ENCODE measurements at places on chromosomes 16 and 17.

DNA sequence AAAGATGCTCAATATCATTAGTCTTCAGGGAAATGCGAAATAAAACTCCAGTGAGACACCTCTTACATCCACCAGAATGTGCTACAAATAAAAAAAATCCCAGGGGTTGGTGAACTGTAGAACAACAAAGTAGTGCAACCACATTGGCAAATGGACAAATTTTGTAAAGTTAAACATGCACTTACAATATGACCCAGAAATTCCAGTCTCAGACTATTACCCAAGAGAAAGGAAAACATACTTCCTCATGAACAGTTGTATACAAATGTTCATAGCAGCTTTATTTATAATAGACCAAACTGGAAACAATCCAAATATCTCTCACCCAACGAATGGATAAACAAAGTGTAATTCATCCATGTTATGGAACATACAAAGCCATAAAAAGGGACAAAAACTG is 239.5 kb downstream of the ABCC12 start:
- no peak for ATAC-seq

GRCh38 chr17:62565817-62566216 is 61.7 kb upstream of the MRC2 start:
- ATAC-seq: peak; percentile 89

GRCh38 chr16:59249011-59249410 is 514.9 kb upstream of the GOT2 start:
- ATAC-seq: no peak

DNA sequence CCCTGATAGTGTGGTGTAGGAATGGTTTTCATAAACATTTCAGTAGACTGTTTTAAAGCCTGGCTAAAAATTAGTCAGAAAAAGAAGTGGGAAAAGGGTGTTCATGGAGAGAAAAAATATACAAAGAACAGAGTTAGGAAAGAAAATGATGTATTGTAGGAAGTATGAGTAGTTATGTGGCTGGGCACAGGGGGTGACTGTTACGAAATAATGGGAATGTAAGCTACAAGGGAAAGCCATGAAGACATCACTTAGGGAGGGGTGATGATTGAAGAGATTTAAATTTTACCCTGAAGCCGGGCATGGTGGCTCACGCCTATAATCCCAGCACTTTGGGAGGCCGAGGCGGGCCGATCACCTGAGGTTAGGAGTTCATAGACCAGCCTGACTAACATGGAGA is 55.3 kb downstream of the NUP88 start:
- no peak for ATAC-seq

DNA sequence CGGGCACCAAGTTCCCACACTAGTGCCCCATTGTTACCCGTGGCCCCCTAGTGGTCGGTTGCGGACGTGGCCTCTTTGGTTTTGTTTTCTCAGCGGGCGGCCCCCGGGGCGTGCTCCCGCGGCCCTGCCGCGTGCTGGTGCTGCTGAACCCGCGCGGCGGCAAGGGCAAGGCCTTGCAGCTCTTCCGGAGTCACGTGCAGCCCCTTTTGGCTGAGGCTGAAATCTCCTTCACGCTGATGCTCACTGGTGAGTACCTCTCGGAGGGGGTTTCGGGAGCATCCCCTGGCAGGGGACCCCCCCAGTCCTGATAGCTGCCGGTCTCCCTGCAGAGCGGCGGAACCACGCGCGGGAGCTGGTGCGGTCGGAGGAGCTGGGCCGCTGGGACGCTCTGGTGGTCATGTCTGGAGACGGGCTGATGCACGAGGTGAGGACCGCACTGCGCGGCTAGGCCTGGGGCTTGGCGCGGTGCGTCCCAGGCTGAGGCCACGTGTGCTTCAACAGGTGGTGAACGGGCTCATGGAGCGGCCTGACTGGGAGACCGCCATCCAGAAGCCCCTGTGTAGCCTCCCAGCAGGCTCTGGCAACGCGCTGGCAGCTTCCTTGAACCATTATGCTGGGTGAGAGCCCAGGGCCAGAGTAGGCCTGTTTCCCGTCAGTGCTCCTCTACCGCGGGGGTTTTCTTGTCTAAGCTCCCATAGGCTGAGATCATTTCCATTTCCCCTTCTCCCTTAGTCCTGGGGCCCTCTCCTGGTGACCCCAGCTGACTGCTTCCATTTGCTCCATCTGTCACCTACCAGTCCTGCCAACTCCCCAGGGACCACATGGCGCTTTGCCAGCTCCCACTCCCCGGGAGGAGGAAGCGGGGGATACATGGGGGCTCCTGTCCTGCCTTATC is 1.7 kb downstream of the SPHK1 start:
- peak; percentile 64 for ATAC-seq

GRCh38 chr16:54060599-54061421 is 225.8 kb downstream of the IRX3 start:
- no peak for ATAC-seq

Measured in SK-N-SH treated with all-trans-retinoic acid at 6 μM for 48 hours (cell line).